ENCODE measurements at places on chromosomes 3 and 15. TPM values are rescaled to one million over a fixed set of nuclear protein-coding genes. Genes with fewer than 3 reads are reported as not detected.

DNA sequence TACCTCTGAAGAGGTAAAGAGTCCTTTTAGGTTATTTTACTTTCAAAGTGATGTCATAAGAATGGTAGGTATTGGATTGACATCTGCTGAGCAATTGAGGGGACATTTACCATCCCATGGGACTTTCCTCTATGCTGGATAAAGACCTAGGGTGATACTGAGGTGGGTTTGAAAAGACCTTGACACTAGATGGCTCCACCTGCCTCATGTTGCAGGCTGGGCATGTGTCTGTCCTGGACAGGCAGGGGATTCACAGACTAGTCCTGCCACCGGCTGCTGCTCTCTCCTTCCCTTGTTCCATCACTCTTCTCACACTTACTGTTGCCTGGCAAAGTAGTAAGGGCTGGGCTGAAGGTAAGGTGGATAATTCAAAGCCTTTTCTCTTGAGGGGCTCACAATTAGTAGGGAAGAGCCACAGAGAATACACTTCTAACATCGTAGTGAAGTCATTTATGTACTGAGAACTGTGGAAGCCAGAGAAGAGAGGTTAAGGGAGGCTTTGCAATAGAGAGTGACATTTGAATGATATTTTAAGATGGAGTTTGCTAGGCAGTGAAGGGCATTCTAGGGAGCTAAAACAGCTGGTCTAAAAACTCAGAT, 27.7 kb downstream of the TRAK1 start:
- no peak for DNase-seq

- no peak for DNase-seq
Observed at GRCh38 chr3:177817751-177818150, 620.5 kb upstream of the TBL1XR1 start.

DNA sequence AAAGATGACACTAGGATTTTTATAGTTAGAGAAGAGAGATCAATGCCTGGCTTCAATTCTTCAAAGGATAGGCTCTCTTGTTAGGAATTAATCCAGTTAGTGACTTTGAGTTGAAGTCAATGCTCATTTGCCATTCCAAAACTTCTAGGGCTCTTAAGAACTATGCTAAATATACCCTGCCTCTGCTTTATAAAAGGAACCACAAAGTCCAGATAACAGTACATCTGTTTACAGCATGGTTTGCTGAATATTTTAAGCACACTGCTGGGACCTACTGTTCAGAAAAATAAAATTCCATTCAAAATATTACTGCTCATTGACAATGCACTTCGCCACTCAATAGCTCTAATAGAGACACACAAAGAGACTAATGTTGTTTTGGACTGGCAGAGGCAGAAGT, 786.6 kb upstream of the DPPA4 start:
- no peak for DNase-seq

DNA sequence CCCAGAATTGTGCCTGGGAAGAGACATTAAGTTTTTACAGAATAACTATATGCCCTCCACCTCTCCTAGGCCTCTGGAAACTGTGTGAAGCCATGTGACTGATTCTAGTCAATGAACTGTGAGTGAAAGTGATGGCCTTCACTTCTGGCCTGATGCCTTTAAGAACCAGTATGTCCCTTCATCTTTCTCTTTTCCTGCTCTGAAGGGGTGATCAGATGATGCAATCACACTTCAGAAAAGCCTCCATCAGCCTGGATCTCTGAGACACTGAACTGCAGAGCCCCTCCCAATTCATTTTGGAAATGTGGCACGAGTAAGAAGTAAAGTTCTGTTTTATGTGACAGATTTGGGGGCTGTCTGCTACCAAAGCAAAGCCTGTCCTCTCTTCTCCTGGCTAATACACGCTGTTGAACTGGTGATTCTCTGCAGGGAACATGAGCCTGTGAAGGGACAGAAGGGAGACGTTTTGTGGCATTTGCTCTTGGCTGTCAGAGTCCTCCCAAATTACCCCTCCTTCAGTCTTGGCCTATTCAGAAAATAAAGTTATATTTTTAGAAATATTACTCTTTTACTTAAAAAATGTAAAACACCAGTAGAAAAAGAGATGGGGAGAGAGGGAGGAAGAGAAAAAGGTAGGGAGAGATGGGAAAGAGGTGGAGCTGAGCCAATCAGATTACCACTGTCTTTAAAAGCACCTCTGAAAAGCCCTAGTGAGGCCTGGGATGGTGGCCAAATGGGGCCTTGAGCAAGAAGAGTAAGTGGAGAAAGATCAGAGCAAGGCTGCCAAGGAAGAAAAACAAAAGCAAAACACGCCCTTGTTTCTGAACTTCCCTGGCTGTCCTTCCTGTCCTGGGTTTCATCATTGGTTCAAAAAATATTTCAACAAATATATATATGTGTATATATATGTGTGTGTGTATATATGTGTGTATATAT, 40.9 kb upstream of the RYK start:
- DNase-seq: no peak

Gene VEPH1
- total RNA-seq: 2.7 TPM

DNA sequence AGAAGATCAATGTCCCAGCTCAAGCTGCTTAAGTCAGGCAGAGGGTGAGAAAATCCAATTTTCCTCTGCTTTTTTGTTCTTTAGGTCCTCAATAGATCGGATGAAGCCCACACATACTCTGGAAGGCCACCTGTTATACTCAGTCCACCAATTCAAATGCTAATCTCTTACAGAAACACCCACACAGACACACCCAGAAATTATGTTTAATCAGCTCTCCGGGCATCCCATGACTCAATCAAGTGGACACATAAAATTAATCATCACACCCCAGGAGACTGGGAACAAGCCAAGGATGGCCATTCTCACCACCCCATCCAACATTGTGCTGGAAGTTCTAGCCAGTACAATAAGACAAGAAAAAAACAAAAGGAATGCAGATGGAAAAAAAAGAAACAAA, 67.8 kb upstream of the SLC24A5 start:
- no peak for DNase-seq

Gene SLC2A2
- 0.27 TPM for total RNA-seq

Gene THBS1
- 162 TPM for total RNA-seq

- no peak for DNase-seq
Observed at GRCh38 chr3:177813322-177813721, 616.0 kb upstream of the TBL1XR1 start.

- DNase-seq: peak; percentile 73
Observed at GRCh38 chr3:24493746-24494617, 668 bp downstream of the THRB start.

DNA sequence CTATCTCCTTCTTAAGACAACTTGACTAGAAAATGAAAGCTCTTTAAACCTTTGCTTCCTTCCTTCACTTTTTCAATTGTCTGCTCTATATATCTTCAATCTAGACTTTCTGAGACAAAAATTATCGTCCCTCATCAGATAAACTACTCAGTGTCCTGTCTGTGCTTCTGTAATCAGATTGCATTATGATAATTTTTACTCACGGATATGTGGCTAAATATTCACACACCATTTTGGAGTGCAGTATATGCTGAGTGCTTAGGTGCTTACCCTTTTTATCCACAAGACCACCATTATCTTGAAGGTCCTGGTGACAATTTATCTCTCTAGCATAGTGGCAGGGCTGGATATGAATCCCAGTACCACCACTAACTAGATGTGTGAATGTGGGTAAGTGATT, 1012.3 kb downstream of the TUSC7 start:
- DNase-seq: no peak

Gene DAZL
- total RNA-seq: not detected

Gene CTSH
- 58.5 TPM for total RNA-seq

Gene CD96
- 2.8 TPM for total RNA-seq

- no peak for DNase-seq
Observed at GRCh38 chr3:183268366-183268765, 15.3 kb downstream of the B3GNT5 start.

Gene NUP210
- 23.8 TPM for total RNA-seq

Gene ACSBG1
- total RNA-seq: 0.58 TPM

Gene RASGRP1
- 1.5 TPM for total RNA-seq

Gene PLOD2
- total RNA-seq: 245 TPM

DNA sequence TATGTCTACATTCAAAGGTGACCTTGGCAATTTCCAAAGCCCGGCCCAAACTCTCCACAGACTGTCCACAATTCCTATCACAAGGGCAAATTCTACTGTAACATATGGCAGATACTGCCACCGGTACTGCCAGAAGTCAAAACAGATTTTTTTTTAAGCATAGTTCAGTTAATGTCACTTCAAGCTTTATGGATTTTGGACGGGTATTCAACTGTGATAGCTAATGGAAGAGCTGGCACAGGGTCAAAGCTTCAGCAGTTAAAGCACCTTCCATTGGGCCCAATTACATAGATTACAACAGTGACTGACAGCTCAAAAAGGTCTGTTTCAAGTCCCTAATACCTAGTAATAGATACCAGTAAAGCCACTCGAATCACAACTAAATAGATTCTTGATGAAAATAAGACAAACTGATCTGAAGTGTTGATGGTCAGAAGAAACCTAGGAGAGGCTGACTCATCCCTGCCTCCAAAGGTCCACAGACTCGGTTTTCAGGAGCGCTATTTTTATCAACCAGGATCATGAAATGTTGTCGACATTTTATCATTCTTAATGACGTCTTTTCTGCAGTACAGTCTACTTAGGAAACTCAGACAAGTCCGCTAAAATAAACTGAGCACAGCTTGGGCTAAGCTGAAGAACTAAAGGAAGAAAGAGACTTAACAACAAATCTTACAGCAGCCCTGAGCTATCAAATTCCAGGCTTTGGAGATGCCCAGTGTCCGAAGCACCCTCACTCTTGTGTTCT, 38.7 kb downstream of the ANXA2 start:
- DNase-seq: no peak

DNA sequence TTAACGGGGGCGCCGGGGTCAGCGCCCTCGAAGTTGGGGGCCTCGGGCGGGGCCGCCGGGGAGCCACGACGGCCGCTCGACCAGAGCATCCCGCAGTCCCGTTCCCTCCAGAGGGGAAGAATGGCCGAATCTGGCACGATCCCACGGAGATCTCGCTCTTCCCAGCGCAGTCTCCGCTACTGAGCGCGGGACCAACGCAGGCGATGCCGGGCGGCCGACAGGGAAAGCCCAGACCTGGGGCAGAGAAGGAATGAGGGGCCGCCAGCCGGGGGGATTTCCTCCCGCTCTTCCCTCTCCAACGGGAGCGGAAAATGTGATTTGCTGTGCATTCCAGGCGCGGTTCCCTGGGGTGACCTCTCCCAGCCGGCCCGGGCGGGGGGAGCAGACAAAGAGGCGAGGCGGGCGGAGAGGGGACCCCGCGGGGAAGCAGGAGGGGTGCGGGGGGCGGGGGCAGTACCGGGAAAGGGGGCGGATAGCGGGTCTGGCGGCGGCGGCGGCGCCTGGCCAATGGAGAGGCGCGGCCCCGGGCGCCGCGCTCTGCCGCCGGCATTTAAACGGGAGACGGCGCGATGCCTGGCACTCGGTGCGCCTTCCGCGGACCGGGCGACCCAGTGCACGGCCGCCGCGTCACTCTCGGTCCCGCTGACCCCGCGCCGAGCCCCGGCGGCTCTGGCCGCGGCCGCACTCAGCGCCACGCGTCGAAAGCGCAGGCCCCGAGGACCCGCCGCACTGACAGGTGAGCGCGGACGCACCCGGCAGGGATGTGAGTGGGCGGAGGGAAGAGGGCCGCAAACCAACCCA, at the start of gene GREM1:
TSS of gene GREM1 (plus strand) at position 579 of the 801 bp plus-strand sequence. CDS start 12,687 bp downstream, outside the sequence.
- peak; percentile 37 for DNase-seq

DNA sequence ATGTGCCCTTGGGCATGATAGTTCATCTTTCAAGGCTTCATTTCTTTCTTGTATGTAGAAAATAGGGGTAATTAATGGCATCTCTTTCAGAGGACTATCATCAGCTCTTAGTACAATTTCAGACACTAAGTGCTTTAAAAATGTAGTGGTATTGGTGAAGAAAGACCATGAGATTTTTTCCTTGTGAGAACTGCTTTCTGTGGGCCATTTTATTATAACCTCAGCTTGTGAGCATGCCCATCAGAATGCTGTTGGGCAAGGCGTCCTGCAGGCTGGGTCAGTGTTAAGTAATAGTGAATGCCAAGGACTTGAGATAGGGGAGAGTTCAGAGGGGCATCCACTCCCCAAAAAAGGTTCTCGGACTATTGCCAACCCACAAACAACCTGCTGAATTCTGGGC, 187.9 kb downstream of the GHSR start:
- DNase-seq: no peak

Gene ARPIN
- 36.7 TPM for total RNA-seq

DNA sequence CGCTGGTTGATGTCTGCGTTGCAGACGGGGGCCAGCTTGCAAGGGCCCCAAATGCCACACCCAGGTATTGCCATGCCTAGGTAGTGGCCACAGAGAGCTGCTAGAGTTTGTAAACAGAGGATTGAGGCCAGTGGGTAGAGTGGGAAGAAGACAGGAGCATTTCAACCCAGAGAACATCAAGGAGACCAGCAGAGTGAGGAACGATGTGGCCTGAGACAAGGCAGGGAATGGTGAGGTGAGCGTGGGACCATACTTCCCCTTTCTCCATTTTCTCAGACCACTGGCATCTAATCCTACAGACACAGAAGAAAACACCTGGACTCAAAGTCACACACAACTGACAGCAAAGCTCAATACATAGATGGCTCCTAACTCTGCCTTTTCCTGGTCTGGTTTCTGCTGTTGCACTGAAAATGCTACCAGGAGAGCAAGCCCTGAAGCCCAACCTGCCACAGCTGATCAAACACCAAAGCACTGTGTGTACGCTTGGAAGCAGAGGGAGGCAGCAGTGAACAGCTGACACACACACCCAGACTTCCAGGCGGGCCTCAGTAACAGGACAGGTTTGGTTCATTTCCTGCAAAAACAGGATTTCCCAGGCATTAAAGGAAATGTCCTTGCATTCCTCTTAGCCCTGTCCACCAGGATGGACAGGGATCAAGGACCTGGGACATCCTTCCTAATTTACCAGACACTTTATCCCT, 1.6 kb downstream of the FAM174B start:
- peak; percentile 68 for DNase-seq

GRCh38 chr15:63893866-63894661, 60.3 kb upstream of the HERC1 start:
- no peak for DNase-seq

DNA sequence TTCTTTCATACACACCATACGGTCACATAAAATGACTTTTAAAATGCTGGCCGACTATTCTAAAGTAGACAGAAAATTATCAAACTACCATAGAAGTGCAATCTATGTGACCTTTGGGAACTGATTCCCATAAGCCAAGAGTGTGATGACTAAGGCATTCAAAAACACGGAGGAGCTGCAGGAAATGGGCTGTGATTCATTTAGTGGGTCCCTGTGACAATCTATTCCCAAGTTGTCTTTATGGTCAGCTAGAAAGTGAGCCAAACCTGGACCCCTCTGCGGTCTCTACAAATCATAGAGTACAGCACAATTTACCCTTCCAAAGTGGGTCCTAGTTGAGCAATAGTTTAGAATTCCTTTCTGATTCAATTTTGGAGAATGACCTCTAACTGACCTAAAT, 251.5 kb upstream of the CBLB start:
- DNase-seq: no peak

- no peak for DNase-seq
Observed at GRCh38 chr15:33343275-33343674, 32.5 kb downstream of the RYR3 start.

GRCh38 chr3:151306168-151306810, 10.3 kb downstream of the GPR87 start:
- DNase-seq: no peak

GRCh38 chr15:96627031-96627568, 296.6 kb downstream of the NR2F2 start:
- DNase-seq: no peak

- DNase-seq: no peak
Observed at GRCh38 chr15:66042624-66043023, 173.3 kb downstream of the RAB11A start.
